ENCODE measurements at places on chromosomes 6 and 20. TPM values are rescaled to one million over a fixed set of nuclear protein-coding genes. Genes with fewer than 3 reads are reported as not detected.

Gene ELOVL2
- total RNA-seq, result not detected

Gene RCAN2
- 0.32 TPM for total RNA-seq

Gene MMUT
- 17.2 TPM for total RNA-seq

Gene PTCHD4
- 2.9 TPM for total RNA-seq

Gene SMOC2
- not detected for total RNA-seq

Gene FHL5
- not detected for total RNA-seq

Gene SOX18
- 24.4 TPM for total RNA-seq

Gene SSTR4
- not detected for total RNA-seq

All from epithelial cell of umbilical artery (primary cell).